ENCODE measurements at places on chromosomes 3 and 15.
A peak's percentile ranks its signal among the peaks of the same experiment; 100 is the strongest.

GRCh38 chr3:135851201-135852081 is 114.1 kb upstream of the PPP2R3A start:
- no peak for DNase-seq

DNA sequence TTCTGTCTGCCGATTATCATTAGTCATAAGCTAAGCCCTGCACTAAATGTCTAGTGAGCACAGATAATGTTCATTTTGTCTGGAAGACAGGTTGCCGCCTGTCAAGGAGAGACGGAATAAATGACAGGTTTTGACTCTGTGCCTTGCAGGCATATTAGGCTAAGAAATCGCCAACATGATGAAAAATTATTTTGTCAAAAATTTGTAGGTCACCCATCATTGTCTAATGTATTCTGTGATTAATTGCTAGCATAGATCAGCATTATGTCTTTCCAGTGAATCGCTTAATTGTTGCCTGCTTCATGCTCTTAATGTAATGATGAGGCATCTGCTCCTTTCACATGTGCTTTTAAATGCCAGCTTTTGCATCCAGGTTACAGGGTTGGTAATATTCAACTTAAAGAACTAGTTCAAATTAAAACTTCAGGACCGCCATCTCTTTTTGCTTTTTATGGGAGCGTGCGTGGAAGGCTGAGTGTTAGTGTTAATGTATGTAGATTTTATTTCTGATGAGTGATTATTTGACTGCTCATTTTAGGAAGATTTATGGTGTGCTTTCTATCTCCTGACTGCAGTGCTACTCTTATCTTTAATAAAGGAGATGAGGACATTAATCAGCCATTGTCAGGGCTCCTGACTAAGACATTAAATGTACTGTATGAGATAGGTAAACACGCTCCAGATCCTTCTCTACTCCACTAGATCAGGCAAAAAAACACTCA is 120.8 kb upstream of the MEIS2 start:
- peak; percentile 100 for DNase-seq

GRCh38 chr3:130894986-130895280 is 1.0 kb downstream of the ATP2C1 start:
- no peak for DNase-seq

GRCh38 chr15:85554852-85555521 is 174.6 kb downstream of the AKAP13 start:
- DNase-seq, result no peak

DNA sequence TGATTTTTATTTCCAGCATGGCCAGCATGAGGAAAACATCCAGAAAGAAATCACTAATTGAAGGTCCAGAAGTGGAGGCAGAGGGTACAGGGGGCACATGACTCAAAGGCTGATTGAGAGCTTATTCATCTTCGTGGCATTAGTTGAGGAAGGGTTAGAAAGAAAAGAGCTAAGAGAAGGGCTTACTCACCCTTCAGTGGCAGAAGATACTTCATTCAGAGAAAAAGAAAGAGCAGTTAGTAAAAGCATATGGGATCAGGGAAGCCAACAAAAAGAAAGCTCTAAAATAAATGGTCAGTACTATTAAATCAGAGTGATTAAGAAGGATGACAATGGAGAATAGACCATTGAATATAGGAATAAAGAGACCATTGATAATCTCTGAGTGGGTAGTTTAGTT is 25.2 kb downstream of the GAP43 start:
- no peak for DNase-seq

DNA sequence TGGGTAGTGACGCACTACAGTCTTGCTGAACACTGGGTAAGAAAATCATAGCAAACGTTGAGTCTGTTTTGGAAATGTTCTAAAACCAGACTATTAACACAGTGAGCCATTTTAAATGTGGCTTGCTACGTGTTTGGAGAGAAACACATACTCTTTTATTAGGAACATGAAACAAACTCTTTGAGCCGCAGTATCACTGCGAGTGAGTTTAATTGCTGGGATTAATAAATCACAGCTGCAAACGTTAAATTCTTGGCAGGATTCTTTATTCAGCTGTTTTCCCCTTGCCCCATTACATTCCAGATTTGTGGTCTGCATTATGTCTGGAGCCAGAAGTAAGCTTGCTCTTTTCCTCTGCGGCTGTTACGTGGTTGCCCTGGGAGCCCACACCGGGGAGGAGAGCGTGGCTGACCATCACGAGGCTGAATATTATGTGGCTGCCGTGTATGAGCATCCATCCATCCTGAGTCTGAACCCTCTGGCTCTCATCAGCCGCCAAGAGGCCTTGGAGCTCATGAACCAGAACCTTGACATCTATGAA is 33.6 kb downstream of the BTD start:
- no peak for DNase-seq

DNA sequence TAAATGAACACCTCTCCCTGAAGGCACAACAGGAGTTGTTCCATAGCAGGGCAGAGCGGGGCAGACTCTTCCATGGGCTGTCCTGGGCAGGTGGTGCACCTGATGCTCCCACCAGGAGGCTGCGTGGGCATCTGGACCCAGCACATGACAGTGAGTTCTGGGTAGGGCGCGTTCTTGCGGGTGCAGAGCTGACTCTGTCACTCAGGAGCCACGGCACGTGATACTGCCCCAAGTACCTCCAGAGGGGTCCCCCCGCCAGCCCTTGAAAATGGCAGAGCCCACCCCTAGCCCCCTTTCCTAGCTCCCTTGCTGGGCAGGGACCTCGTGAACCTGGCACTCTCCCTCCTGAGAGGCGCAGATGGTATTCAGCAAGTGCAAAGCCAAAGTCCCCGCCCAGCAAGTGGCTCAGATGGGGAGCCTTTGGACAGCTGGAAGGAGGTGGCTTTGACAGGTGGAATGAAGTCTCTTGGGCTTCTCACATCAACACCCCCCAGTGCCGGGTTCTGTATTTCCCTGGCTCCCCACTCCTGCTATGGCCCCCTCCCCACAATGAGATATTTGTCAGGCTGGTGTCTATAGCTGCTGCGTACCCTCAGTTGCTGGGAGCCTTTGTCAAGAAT is 172.1 kb downstream of the TBC1D2B start:
- no peak for DNase-seq

GRCh38 chr3:877001-877400 is 215.8 kb upstream of the CNTN6 start:
- no peak for DNase-seq

DNA sequence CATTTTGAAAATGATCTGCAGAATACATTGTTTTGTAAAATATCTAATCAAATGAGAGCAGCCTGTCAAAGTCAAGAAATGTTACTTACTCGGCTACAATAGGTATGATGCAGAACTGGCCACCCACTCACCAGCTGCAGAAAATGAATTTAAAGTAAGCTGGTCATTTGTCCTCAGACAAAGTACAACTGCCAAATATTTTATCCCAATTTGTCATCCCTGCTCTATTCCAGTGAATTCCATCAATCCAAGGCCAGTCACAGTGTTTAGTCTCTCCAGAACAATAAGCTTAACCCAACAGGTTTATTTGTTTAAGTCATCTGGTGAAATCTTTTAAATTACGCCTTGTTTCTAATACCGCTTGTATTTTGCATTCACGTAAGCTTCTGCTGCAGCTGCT is 46.6 kb upstream of the TCF12 start:
- no peak for DNase-seq

DNA sequence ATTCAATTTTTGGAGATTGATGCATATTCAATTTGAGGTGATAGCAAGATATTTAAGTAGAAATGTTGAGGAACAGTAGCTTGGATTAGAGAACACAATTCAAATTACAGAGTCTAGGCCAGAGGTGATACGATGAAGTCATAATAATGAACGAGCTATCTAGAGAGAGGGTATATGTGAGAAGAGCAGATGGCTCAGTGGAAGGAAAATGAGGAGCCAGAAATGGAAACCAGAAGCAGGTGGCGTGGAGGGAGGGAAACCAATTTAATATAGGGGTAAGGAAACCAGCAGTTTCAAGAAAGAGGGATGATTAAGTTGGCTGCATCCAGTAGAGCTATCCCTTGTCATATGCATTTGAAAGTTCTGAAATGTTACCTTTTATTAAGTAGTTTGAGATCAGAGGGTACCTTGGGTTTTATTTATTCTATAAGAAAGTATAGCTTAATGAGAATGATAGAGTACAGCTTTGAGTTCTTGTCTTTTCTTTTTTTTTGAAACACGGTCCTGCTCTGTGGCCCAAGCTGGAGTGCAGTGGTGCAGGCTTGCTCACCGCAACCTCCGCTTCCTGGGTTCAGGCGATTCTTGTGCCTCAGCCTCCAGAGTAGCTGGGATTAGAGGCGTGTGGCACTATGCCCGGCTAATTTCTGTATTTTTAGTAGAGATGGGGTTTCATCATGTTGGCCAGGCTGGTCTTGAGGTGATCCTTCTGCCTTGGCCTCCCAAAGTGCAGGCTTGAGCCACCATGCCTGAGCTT is 22.1 kb downstream of the NCK1 start:
- no peak for DNase-seq

GRCh38 chr15:55823699-55824340 is 80.9 kb upstream of the PRTG start:
- no peak for DNase-seq

DNA sequence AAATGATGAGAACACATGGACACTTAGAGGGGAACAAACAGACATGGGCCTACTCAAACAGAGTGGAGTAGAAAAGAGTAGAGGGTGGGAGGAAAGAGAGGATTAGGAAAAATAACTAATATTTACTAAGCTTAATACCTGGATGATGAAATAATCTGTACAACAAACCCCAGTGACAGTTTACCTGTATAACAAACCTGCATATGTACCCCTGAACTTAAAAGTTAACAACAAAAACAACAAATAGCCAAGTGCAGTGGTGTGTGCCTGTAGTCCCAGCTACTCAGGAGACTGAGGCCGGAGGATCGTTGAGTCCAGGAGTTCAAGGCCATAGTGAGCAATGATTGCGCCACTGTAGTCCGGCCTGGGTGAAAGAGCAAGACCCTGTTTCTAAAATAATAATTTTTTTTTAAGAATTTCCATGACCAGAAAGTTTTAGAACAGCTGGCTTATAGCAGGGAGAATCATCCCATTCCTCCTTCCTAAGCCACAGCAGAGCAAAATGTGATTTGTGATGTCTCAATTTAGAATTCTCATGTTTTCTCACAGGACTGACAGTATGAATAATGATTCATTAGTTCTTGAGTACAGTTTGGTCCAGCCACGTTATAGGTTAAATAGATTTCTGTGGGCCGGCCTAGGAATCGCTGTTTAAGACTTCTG is 150.0 kb downstream of the ZNF609 start:
- no peak for DNase-seq

- DNase-seq, result no peak
These were observed 180.5 kb downstream of the TCF12 start for GRCh38 chr15:57098896-57099295.

GRCh38 chr3:73559749-73560148 is 65.0 kb downstream of the PDZRN3 start:
- peak; percentile 10 for DNase-seq

GRCh38 chr15:101307897-101308603 is 13.0 kb upstream of the SNRPA1 start:
- DNase-seq, result no peak

DNA sequence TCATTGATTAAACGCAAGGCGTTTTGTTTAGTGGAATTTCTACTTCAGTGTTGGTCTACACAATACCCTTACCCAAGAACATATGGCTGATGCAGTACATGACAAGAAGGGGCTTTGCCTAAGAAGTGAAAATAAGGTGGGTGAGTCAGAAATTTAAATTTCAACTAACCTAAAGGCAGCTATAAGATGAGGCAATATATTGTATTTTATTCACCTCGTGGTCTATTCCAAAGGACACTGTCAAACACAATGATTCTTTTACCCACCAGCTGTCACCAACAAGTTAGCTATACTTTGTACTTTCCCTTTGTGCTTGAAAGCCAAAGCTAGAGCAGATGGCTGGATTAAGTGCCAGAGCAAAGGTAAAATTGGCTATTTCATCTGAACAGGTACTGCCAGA is 10.9 kb upstream of the SETMAR start:
- no peak for DNase-seq

DNA sequence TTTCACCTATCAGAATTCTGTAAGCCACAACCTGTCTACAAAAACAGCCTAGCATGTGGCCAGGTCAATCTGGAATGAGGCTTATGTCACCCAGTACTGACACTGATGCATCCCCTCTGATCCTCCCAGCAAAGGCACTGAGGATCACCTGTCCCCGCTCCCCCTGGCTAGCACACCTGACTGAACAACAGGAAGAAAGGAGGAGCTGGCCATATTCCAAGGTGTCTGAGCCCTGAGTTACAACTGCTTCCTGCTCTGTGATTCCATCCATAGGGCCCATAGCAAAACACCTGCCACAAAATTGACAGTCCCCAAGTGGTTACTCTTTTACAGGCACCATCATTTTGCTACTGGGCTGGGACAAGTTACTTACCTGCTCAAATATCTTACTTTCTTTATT is 555.5 kb upstream of the CFAP20DC start:
- no peak for DNase-seq

- DNase-seq, result peak; percentile 49
These were observed 1.7 kb downstream of the B3GNT5 start for GRCh38 chr3:183254487-183255347.

DNA sequence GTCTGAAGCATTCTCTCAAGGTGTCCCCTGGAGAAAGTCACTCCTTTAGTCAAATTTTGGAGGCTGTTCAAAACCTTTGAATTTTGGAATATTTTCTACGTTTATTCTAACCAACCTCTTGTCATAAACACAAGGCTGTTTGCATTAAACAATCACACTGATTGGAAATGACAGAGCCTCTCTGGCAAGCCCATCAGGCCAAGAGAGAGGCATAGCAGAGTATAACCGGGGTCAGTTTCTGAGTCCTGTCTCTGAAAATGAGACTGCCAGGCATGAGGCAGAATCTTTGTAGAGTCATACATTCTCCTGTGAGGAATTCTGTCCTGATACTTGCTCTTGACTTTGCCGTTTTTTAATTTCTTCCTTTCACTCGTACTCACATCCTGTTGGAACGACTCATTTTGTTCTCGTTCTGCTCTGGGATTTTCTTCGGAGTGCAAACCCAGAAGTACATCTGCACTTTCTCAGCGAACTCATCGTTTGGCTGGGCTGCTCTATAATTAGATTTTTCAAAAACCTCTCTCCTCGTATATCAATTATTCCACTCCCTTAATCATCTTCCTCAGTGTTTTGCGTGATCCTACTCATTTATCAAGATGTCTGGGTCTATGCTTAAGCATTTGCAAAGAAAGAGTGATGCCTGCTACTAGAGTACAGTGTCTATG is 114.2 kb downstream of the AGBL1 start:
- peak; percentile 69 for DNase-seq

- DNase-seq, result peak; percentile 50
These were observed 25.9 kb downstream of the SNX33 start for GRCh38 chr15:75673426-75674235.

- no peak for DNase-seq
These were observed 415.9 kb upstream of the MDFIC2 start for GRCh38 chr3:70728311-70728710.

DNA sequence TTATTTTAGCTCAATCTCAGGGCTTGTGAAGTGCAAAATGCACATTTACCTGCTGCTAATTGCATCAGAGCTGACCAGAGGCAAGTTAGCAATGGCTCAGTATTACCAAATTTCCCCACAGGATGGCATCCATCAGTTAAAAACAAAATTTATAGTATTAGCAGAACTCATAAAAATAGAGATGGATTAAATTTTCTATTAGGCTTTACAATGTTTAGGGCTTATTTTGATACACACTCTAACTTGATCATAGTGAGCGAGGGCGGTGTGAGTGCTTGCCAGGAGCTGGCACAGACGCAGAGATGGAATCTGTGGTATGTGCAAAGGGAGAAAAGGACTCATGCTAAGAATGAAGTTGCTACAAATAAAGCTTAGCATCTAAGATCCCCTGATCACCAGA is 241.0 kb downstream of the NSUN3 start:
- no peak for DNase-seq

All from SK-N-DZ (cell line).